ENCODE measurements at places on chromosomes 12 and 14.

DNA sequence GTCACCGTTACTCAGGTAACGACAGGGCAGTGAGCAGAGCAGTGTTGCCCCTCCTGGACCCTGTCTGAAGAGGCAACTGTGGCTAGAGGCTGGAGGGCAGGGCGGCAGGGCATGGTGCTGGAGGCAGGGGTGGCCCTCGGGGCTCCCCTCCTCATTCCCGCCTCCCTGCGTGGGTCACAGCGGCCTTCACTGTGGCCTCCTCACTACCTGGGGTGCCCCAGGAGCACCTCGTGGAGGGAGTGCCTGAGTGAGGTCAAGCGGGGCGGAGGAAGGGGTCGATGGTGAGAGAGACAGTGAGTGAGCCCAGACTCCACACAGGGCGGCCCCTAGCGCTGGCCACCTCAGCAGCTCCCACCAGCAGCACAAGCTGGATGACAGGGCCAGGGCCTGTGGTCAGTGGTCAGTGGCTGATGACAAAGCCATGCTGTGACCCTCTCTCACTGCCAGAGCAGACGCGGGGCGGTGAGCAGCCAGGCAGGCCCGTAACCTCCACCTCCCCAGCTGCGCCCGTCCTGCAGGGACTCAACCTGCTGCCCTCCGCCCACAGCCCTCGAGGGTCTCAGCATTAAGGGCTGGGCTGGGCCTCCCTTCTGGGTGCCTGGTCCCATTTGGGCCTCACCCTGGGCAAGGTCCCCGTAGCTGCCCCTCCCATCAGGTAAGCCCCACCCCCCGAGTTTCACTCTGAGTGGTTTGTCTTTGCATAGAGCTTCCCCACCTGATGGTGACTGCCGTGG, 17.8 kb downstream of the GPR132 start:
- no peak for DNase-seq

GRCh38 chr12:80041071-80041470, 58.3 kb upstream of the OTOGL start:
- no peak for DNase-seq

DNA sequence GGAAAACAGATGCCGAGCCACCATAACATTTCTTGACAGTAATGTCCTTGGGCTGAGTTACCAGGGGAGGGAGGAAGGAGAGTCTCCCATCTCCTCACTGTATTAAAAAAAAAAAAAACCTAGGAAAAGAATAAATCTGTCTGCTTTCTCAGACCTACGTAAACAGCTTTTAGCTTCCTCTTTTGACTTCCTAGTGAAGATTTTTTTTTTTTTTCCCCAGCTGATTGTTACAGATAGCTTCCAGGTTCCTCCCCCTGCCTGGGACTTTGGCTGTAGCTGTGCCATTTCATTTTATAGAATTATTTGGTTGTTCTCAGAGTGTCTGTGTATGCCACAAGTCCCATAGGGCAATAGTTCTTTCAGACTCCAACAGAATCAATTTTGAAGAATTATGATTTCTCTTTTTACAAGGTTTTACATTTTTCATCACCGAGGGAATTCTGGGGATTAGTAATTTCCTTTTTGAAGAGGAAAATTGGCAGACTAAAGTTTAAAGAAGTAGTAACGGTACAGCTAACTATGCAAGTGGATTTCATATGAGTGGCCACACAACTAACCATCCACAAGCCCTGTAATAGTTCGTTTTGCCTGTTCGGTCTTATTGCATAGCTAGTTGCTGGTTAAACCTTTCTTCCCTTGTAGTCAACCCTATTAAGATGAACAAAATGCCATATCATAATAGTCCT, 23.1 kb upstream of the GNS start:
- no peak for DNase-seq

GRCh38 chr12:45879363-45879895, 110.9 kb downstream of the SCAF11 start:
- no peak for DNase-seq

GRCh38 chr12:4417455-4417854, 28.2 kb downstream of the FGF6 start:
- no peak for DNase-seq

GRCh38 chr12:42421844-42422779, 96.1 kb downstream of the PPHLN1 start:
- no peak for DNase-seq

GRCh38 chr14:67491285-67491684, 2.8 kb upstream of the TMEM229B start:
- DNase-seq = no peak

DNA sequence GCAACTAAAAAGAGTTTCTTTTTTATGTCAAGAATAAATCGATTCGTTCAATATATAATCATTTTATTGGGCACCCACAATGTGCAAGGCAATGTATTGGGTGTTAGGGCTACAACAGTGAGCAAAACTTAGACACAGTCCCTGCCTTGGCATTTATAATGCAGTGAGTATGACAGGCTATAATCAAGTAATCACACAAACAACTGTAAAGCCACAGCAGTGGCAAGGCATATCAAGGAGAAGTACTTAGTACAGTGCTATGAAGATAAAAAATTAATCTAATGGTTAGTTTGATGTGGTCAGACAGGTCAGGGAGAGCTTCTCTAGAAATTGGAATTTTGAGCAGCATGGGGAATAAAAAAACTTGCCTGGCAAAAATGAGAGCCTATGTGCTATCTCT, 39.5 kb upstream of the OTOGL start:
- DNase-seq = no peak

GRCh38 chr14:78123650-78124253, 46.4 kb upstream of the NRXN3 start:
- no peak for DNase-seq

DNA sequence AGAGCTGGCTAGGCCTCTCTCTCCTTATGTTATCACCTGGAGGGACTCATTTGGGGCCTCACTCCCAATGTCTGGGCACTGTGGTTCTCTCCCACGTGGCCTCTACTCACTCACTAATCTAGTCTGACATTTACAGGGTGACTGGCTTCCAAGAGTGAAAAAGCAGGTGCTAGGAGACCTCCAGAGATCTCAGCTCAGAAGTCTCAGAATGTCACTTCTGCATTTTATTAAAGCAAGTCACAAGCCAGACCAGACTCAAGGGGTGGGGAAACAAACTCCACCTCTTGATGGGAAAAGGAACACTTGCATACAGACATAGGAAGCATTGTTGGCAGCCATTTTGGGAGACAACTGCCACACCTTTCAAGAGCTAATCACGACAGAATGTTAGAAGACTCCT, 175.9 kb downstream of the MON2 start:
- no peak for DNase-seq

- DNase-seq = no peak
Measured at GRCh38 chr14:28709571-28710305, 56.8 kb upstream of the FOXG1 start.

DNA sequence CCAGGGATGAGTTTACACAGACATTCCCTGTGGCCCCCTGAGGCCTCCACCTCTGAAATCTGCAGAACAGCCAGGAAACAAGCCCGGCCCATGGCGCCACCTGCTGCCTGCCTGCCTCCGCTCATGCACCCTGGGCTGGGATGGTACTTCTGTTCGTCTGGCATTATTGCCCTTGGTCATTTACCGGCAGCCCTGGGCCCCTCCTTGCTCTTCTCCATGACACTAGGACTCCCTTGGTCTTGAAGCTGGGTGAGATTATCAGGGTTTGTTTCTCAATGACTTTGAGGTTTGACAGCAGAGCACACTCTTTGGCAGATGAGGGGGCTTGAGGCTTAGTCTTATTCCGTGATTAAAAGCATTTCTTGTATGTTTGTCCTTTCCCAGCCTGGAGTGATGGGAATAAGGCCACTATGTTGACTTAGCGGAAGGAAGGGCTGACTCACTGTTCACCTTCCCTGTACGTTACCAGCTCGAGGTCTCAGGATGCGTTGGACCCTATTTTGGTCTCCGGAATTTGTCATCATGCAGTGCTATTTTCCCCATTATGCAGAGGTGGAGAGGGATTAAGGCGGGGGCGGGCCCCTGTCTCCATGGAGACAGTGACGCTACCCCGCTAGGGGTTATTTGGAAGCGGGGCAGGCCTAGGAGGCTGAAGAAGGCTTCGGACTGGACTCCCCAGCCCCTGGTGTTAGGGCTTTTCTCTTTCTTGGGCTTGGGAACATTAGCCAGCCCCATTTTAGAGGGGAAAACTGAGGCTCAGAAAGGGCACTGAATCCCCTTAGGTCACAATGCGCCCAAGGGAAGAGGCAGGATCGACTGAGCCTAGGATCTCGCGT, 706 bp upstream of the PEX5 start:
- DNase-seq = peak; percentile 49

- DNase-seq = no peak
Measured at GRCh38 chr14:81709681-81710080, 176.0 kb upstream of the SEL1L start.

- no peak for DNase-seq
Measured at GRCh38 chr12:77777274-77777673, 53.4 kb upstream of the NAV3 start.

DNA sequence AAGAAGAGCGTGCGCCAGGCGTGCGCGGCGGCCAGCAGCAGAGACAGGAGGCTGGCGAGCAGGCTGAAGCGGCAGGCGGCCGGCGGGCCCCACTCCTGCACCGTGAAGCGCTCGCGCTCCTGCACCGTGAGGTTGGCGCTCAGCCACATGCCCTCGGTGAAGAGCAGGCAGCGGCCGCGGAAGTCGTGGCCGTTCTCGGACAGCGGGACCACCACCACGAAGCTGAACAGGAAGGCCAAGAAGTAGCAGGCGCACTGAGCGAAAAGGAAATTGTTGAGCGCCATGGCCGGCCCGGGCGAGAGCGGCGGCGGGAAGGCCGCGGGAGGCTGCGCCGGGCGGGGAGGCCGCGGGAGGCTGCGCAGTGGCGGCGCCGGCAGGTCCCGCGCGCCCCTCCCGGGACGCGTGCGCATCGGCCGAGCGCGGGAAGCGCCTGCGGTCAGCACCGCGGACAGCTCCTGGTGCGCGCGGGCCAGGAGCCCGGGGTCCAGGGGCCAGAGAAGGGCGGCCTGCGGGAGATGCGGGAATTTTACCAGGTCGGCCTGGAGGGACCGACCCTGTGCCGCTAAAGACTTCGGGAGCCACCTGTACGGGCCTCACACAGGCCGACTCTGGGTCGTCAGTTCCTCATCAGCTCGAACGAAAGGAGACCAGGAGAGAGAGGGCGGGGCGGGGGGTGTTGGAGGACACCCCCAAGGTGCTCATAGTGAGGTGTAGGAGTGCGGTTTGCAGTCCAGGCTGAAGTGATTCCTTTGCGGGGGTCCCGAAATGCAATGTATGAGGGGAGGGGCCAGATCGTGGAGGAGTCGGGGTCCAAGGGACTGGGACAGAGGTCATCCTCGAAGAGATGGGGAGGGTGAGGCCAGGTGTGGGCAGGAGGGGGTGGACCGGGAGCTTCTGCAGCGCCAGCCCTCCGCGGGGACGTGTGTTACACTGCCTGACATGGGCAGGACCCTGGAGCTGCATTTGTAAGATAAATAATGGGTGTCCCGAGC, at the start of gene TMEM179:
Gene TMEM179 (minus strand): TSS at position 315 of the 992 bp plus-strand sequence. CDS start 31 bp downstream, at position 284.
- DNase-seq = no peak

DNA sequence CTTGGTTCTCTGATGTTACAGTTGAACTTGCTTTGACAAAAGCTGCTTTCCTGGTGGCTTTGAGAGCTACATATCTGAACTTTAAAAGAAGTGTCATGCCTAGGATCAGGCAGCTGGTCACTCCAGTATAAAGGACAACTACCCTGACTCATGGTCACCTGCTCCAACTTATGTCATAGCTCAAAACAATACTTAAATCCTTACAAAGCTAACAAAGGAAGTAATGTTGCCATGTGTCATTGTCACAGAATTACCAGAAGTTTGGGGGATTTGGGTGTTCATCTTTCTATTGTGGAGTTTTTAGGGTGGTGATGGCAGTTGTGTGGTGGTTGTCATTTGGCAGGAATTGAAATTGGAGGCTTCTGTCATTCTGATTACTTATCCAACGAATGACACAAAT, 1.8 kb upstream of the TCP11L2 start:
- no peak for DNase-seq

All from foreskin keratinocyte (primary cell).